T-cell (primary cell): ENCODE measurements at places on chromosomes 7 and 10. TPM values are rescaled to one million over a fixed set of nuclear protein-coding genes. Genes with fewer than 3 reads are reported as not detected.

Gene ZNF503
- 0.32 TPM for total RNA-seq

Gene SEM1
- total RNA-seq, result 34.8 TPM

Gene LGI1
- total RNA-seq, result not detected

Gene ATOH7
- not detected for total RNA-seq

GRCh38 chr7:90678986-90679385, 82.9 kb downstream of the CDK14 start:
- no peaks in the 10 kb centered on the region for H3K27me3 ChIP-seq
- no peaks in the 10 kb centered on the region for H3K4me1 ChIP-seq
- no peaks in the 10 kb centered on the region for H3K36me3 ChIP-seq
- H3K4me3 ChIP-seq, result no peak overlapping the region
- H3K27ac ChIP-seq, result no peak overlapping the region
- DNase-seq, result no peak

DNA sequence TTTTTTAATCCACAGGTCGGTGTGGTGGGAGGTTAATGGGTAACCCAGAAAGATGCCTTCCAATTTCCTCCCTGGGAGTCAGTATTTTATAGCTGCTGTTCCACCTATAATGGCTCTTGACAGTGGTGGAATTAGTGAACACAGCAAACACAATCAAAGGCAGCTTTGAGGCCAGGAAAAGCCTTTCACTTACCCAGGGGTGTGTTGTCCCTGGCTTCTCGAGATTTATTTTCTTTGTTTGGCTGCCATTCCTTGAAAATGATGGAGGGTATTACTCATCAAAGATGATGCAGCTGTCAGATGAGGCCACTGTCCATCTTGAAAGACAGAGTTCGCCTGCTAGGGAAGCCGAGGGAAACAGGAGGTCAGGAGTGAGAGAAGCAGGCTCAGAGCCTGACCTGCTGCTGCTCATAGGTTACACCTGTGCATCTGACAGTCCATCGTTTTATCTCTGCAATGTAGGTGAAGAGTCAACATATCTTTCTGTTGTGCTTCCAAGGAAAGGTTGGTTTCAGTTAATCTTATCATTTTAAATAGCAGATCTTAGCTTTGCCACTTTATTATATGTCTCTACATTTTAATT, 221.6 kb downstream of the XPNPEP1 start:
- no peaks in the 10 kb centered on the region for H3K4me1 ChIP-seq
- no peak for DNase-seq

GRCh38 chr7:113521468-113521867, 397.3 kb downstream of the PPP1R3A start:
- no peak overlapping the region for H3K27ac ChIP-seq
- H3K4me3 ChIP-seq, result no peak overlapping the region
- DNase-seq, result no peak
